Pancreas (tissue), 10 donors: ENCODE measurements at places on chromosomes 12 and 14. TPM values are rescaled to one million over a fixed set of nuclear protein-coding genes. Genes with fewer than 3 reads are reported as not detected.

The KRT2 gene
- polyA plus RNA-seq = not detected

The VWF gene
- 25.6 TPM for polyA plus RNA-seq

The PIWIL1 gene
- not detected for polyA plus RNA-seq

The SELPLG gene
- polyA plus RNA-seq = 0.61 TPM

The COQ6 gene
- 6.5 TPM for polyA plus RNA-seq

The MGST1 gene
- 37.7 TPM for polyA plus RNA-seq

The KRT72 gene
- not detected for polyA plus RNA-seq

The OAS2 gene
- 0.94 TPM for polyA plus RNA-seq

The KRT8 gene
- 698 TPM for polyA plus RNA-seq

The CCDC177 gene
- not detected for polyA plus RNA-seq

The SRRM4 gene
- polyA plus RNA-seq = not detected

The TMCC3 gene
- 3.5 TPM for polyA plus RNA-seq

The TAS2R31 gene
- 0.23 TPM for polyA plus RNA-seq

The LHX5 gene
- polyA plus RNA-seq = not detected

The KCNH3 gene
- 3.2 TPM for polyA plus RNA-seq

The AQP6 gene
- 0.19 TPM for polyA plus RNA-seq

The FOXN4 gene
- 0.12 TPM for polyA plus RNA-seq

The POC1B gene
- polyA plus RNA-seq = 3.4 TPM

The AMIGO2 gene
- polyA plus RNA-seq = 3.9 TPM

The SAV1 gene
- 19.5 TPM for polyA plus RNA-seq

The LRRIQ1 gene
- 0.80 TPM for polyA plus RNA-seq

The CCDC88C gene
- 10.3 TPM for polyA plus RNA-seq

The SMCO3 gene
- polyA plus RNA-seq = 0.30 TPM

The RNASE3 gene
- polyA plus RNA-seq = not detected

The PRKAG1 gene
- 27.7 TPM for polyA plus RNA-seq

The SLC24A4 gene
- 0.08 TPM for polyA plus RNA-seq

The BCL11B gene
- 0.04 TPM for polyA plus RNA-seq

The SLC17A8 gene
- not detected for polyA plus RNA-seq

The GPR84 gene
- 0.09 TPM for polyA plus RNA-seq

The CLEC9A gene
- polyA plus RNA-seq = not detected

The DLGAP5 gene
- polyA plus RNA-seq = not detected

The PRH2 gene
- polyA plus RNA-seq = not detected

The SLC7A7 gene
- polyA plus RNA-seq = 4.9 TPM

The APOF gene
- 0.05 TPM for polyA plus RNA-seq

The TOMM20L gene
- polyA plus RNA-seq = not detected

The SYT1 gene
- 0.19 TPM for polyA plus RNA-seq

The SOAT2 gene
- 0.15 TPM for polyA plus RNA-seq

The NXPH4 gene
- 0.28 TPM for polyA plus RNA-seq

The RASAL1 gene
- polyA plus RNA-seq = 12.1 TPM

The MANSC1 gene
- polyA plus RNA-seq = 13.7 TPM

The SIX6 gene
- not detected for polyA plus RNA-seq

The GPR162 gene
- 5.2 TPM for polyA plus RNA-seq

The DLK1 gene
- 51.1 TPM for polyA plus RNA-seq

The NANOG gene
- 0.09 TPM for polyA plus RNA-seq

The KLHL33 gene
- polyA plus RNA-seq = 0.12 TPM

The OVCH1 gene
- polyA plus RNA-seq = 0.02 TPM

The DACT1 gene
- polyA plus RNA-seq = 1.3 TPM

The ZNF891 gene
- polyA plus RNA-seq = 0.95 TPM

The SLC25A47 gene
- 0.07 TPM for polyA plus RNA-seq

The CMTM5 gene
- polyA plus RNA-seq = 0.53 TPM

The PSMC6 gene
- polyA plus RNA-seq = 55.8 TPM
